Activated T-cell treated with anti-CD3 and anti-CD28 coated beads, Interleukin-2, amount 50 U/mL, for 24 hours (primary cell): ENCODE measurements at places on chromosomes 1 and 21.
A peak's percentile ranks its signal among the peaks of the same experiment; 100 is the strongest.

DNA sequence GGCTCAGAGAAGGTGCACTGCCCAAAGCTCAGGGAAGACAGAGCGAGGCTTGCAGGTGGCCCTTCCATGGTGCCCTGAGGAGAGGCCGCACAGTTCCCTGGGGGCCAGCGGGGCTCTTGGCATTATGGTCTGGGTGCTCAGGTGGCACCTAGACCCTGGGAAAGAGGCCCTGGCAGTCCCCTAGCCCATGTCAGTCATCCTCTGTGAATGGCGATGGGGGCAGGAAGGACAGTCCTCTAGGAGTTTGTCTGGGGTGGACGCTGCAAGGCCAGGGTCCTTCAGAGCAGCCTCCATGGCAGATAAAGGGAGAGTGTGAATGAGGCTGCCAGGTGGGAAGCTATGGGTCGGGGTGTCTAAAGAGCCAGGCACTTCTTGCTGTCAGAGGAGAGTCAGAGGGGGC lies 345.9 kb upstream of the VAMP3 start:
- DNase-seq: no peak

GRCh38 chr21:28705616-28706015 lies 287.1 kb downstream of the LTN1 start:
- no peak for DNase-seq

GRCh38 chr1:18886003-18886335 lies 16.4 kb downstream of the ALDH4A1 start:
- DNase-seq: no peak

- DNase-seq: no peak
These were observed 1907.9 kb downstream of the MRPL39 start for GRCh38 chr21:23699402-23699801.

DNA sequence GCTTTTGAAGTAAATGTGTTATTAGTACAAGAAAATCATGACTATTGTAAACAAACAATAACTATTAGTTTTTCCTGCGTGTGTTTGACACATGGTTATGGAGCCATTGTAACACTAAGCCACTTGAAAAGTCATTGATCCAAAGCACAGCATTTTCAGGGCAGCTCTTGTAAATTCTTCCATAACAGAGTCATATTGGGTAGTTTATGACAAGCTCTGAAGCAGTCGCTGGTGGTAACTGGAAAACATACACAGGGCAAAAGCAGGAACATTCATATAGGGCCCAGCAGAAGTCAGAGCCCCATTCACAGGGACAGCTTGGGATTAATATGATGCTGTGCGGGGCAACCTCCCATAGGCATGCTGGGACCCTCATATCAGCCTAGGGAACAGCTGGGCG lies 483.2 kb upstream of the PTBP2 start:
- DNase-seq: no peak

GRCh38 chr1:25695090-25695770 lies 78.6 kb downstream of the MAN1C1 start:
- peak; percentile 23 for DNase-seq

DNA sequence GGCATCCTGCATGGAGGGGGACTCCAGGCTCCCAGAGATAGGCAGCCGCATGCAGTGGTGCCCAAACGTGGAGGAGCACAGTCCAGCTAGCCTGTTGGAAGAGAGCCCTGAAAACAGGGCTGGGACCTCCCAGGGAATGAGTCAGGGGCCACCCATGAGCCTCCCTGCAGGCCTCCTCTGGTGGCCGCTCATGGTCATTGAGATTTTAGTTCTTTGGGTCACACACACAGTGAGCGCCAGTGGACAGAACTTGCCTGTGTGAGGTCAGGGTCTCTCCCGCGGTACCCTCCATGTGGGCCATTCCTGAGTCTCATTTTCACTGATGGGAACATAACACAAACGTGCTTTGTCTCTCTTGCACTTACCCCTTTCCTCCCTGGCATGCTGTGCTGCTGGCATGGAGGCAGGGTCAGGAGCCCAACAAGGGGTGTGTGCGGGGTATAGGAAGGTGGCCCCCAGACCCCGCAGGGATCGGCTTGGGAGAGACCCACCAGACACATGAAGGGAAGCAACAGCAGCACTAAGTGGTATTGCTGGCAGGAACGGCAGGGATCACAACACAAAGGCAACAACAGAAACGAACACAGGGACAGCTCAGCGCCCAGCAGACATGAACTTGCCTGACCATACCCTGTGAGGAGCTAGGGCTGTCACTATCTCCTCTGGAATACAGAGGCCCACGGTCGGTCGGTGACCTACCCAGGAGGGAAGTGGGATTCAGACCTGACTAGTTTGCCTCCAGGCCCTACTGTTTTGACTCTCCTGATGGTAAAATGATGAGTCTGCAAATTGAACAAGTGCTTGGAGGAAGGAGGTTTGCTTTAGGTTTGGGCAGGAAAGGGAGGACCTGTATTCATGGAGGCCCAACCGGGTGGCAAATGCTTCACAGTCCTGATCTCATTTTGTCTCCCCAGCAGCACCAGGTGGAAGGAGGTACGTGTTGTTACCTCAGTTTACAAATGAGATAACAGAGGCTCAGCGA lies 31.8 kb downstream of the ABCG1 start:
- DNase-seq: no peak

- DNase-seq: no peak
These were observed 63.1 kb upstream of the CD34 start for GRCh38 chr1:207973898-207974568.

GRCh38 chr1:1003618-1004419 lies 3.9 kb upstream of the HES4 start:
- no peak for DNase-seq

GRCh38 chr1:97660431-97661105 lies 260.3 kb downstream of the DPYD start:
- DNase-seq: no peak

DNA sequence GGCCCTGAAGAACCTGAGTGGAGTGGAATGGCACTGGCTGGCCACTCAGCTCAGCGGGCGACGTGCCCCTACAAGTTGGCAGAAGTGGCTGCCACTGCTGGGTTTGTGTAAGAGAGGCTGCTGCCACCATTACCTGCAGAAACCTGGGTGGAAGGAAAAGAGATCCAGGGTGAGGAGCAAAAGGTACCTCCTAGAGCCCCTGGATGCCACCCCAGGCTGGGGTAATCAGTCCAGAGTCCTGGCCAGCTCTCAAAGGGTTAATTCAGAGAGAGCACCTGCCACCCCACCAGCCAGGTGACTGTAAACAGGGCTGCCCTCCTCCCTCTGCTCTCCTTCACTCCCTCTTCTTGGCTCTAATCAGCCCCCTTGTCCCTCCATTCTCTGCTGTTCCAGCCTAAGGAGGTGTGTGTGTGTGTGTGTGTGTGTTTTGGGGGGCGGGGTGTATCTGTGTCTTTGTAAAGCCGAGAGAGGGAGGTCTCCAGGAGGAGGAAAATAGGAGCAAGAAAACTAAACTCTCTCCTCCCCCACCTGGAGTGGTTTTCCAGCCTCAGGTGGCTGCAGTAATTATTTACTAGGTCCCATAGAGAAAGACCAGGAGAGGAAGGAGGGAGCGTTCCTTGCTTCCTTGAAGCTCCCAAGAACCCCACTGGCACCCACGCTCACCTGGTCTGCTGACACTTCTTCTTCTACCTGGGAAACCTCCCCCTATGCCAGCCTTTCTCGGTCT lies 12.6 kb downstream of the TRIM46 start:
- DNase-seq: no peak

- no peak for DNase-seq
These were observed 494 bp downstream of the UBE2J2 start for GRCh38 chr1:1273209-1273511.
